ENCODE measurements at places on chromosomes 5 and 9. TPM values are rescaled to one million over a fixed set of nuclear protein-coding genes. Genes with fewer than 3 reads are reported as not detected.

Gene PCDHGB3
- 9.2 TPM for total RNA-seq

Gene ABLIM3
- total RNA-seq: 30.4 TPM

Gene SARDH
- total RNA-seq: 2.2 TPM

Gene VLDLR
- total RNA-seq: 14.2 TPM

Gene CFAP157
- total RNA-seq: not detected

Gene PCSK1
- total RNA-seq: 9.6 TPM

Gene ST6GALNAC6
- total RNA-seq: 49.7 TPM

Gene DNM1
- 9.2 TPM for total RNA-seq

Gene FRMD3
- 17.4 TPM for total RNA-seq

Gene COL15A1
- 8.0 TPM for total RNA-seq

Gene SV2C
- 0.11 TPM for total RNA-seq

Gene PTPN3
- total RNA-seq: 22.0 TPM

Gene P4HA2
- total RNA-seq: 27.8 TPM

Gene PCDHGB6
- total RNA-seq: 11.4 TPM

Gene CNOT8
- total RNA-seq: 82.7 TPM

Gene BRIX1
- 17.5 TPM for total RNA-seq

Gene PCA3
- not detected for total RNA-seq

Gene ANKRD33B
- total RNA-seq: 0.67 TPM

Gene PRELID2
- 24.7 TPM for total RNA-seq

Gene FOXI1
- not detected for total RNA-seq

Gene DBH
- not detected for total RNA-seq

Gene SOX30
- total RNA-seq: not detected

Gene ZNF608
- total RNA-seq: 34.2 TPM

Gene TAF11L5
- total RNA-seq: not detected

Gene HAVCR1
- not detected for total RNA-seq

Gene EQTN
- total RNA-seq: not detected

Gene RASEF
- total RNA-seq: 43.9 TPM

Gene SHOC1
- not detected for total RNA-seq

Gene CTNNA1
- 256 TPM for total RNA-seq

Gene GEMIN5
- total RNA-seq: 20.1 TPM

Gene ANKRD34B
- total RNA-seq: not detected

Gene MEF2C
- total RNA-seq: 55.2 TPM

Gene NR4A3
- total RNA-seq: 1.7 TPM

Gene KDM3B
- total RNA-seq: 71.5 TPM

Gene ADGRD2
- total RNA-seq: not detected

Gene HTR1A
- not detected for total RNA-seq

Gene JAKMIP2
- total RNA-seq: under 0.01 TPM

Gene SLIT3
- 69.6 TPM for total RNA-seq

Gene PGM5
- total RNA-seq: 21.4 TPM

Gene PROB1
- total RNA-seq: 4.2 TPM

Gene TCF7
- total RNA-seq: 9.8 TPM

Gene CATSPER3
- total RNA-seq: not detected

Gene MAML1
- 27.8 TPM for total RNA-seq

Gene PCDHGA6
- total RNA-seq: 7.3 TPM

Gene KCTD16
- 2.5 TPM for total RNA-seq

Gene FOXD1
- total RNA-seq: 0.38 TPM

Gene F2RL2
- total RNA-seq: 0.13 TPM

Gene IL13
- not detected for total RNA-seq

Gene GMCL2
- total RNA-seq: not detected

Gene TEX48
- not detected for total RNA-seq

Gene PCDHAC2
- total RNA-seq: 2.5 TPM

Gene TMEM215
- not detected for total RNA-seq

Gene SLC22A4
- not detected for total RNA-seq

Gene CTXN3
- total RNA-seq: not detected

Gene AMBP
- 0.83 TPM for total RNA-seq

Gene PCDH1
- total RNA-seq: 76.2 TPM

Gene GLRA1
- not detected for total RNA-seq
